Fibroblast of villous mesenchyme (primary cell): ENCODE measurements at places on chromosomes 5 and 9. TPM values are rescaled to one million over a fixed set of nuclear protein-coding genes. Genes with fewer than 3 reads are reported as not detected.
A peak's percentile ranks its signal among the peaks of the same experiment; 100 is the strongest.

DNA sequence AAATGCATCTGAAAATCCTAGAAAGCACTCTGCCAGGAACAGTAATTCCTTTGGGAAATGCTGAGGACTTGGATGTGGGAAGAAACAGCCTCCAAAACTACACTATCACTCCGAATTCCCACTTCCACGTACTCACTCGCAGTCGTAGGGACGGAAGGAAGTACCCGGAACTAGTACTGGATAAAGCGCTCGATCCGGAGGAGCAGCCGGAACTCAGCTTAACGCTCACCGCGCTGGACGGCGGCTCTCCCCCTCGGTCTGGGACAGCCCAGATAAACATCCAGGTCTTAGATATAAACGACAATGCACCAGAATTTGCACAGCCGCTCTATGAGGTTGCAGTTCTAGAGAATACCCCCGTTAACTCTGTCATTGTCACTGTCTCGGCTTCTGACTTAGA lies 786 bp downstream of the PCDHB3 start:
- no peak for DNase-seq

FYB1 gene
- not detected in 2 replicates for total RNA-seq

- DNase-seq, result peak; percentile 100
Observed at GRCh38 chr5:17190242-17190778, 27.1 kb upstream of the BASP1 start.

DNA sequence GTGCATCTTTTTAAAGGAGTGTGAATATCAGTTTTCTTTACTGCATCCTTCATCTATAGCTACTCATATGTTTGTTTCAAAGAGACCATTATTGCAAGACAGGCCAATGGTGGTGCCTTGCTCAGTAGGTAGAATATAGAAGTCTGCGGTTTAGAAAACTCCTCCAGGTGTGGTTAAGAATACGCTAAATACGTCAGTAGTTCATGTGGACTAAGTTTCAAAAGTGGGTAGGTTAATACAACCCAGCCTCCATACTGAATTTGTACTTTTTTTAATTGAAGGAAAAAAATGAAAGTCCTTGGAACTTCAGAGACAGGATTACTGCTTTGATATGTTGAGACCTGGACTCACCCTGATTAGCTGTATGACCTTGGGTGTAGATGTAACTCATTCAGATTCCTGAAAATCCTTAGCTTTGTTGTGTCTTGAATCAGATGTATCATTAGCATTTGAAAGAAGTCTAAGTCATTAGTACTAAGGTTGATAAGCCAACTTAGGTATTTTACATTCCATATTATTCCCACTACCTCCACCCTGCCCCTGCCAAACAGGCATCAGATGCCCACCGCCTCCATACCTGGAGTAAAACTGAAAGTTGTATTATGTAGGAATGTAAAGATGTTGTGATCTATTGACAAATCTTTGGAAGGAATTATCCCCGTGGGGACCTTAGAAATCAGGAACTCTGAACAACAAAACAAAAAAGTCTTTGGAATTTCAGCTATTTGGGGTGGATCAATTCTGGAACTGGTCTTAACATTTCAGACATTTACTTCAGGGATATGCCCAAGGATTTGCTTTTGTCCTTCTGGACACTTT lies 6.1 kb downstream of the BASP1 start:
- DNase-seq, result no peak

DNA sequence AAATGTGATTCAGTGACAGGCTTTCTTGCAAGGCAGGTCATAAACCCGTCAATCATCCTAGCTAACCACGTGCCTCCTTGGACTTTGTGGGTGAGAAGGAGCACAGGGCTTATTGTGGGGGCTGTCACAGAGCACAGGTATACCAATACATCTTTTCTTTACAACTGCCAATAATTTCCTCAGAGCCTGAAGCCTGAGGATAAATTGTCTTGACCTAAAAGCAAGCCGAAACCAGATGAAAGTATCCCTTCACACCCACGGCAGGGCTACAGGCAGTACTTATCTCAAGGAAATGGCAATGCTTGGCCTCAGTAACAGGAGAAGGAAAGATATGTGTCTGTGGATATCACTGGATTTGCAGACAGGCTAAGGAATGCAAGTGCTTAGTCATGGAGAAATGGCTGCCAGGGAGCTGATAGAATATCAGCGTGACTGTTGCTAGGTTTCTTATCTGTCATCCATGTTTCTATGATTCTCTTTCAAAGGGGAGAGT lies 90.3 kb upstream of the ZNF366 start:
- DNase-seq, result peak; percentile 94

DNA sequence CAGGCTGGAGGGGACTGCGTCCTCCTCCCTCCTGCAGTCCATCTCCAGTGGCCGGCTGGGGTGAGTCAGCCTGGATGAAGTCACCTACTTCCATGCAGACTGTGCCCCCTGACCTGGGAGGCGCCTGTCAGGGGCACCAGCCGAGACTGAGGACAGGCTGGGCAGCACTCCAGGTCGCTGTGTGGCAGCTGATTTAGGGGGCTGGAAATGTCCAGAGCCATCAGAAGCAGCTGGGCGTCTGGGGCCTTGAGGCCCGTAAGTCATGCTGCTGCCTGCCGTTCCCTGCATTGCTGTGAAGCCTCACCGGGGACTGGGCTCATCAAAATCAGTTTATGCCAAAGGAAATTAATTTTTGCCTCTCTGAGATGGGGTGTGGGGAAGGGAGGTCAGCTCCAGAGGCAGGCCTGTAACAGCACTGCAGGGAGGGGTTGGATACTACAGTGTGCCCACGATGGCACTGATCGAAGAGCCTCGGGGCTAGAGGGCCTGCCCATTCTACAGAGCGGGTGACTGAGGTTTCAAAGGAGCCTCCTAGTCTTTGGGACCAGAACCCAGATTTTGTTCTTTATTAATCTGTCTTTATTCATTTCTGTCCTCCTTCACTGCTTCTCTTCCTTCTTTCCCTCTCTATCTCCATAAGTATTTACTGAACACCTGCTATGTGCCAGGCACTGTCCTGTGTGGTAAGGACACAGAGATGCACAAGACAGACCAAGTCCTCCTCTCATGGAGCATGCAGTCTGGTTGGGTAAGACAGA lies 70.4 kb upstream of the PSD2 start:
- peak; percentile 89 for DNase-seq

DNA sequence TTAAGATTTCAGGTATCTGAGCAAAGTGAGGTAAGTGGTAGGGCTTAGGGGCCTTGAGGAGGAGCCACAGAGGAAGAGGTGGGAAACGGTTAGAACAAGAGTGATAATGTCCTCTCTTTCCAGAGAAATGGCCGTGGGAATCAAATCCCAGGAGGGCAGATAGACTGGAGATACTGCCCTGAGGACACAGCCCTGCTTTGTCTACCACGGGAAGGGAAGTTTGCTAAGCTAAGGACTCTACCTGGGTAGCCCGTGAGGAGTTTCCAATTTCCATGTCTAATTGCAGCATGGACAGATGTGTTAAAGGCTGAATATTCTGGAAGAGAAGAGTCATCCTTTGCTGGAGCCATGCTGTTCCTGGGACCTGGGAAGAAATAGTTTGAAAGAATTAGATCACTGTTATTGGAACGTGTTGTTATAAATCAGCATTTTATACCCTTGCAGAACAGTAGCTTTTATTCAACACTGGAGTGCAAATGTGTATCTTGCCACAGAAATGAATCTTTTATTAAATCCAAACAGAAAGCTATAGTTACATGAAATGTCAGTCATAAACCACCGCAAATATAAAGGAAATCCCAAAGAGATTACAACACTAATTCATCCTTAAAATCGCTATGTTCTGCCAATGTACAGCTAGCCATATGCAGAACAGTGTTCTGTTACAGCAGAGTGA lies 133.2 kb upstream of the LHFPL2 start:
- DNase-seq, result no peak

GRCh38 chr5:160377651-160378050 lies 7.2 kb upstream of the C1QTNF2 start:
- DNase-seq, result no peak

CERT1 gene
- total RNA-seq, result 22.2 and 27.2 TPM in 2 replicates

OR1J2 gene
- 0.32 and 0.43 TPM in 2 replicates for total RNA-seq

AFAP1L1 gene
- 10.8 and 11.9 TPM in 2 replicates for total RNA-seq

- peak; percentile 28 for DNase-seq
Observed at GRCh38 chr9:127397646-127398274, 791 bp downstream of the SLC2A8 start.

- DNase-seq, result no peak
Observed at GRCh38 chr9:68653141-68653595, 51.9 kb upstream of the PIP5K1B start.

GRCh38 chr5:135429301-135430134 lies 17.6 kb downstream of the DCANP1 start:
- DNase-seq, result peak; percentile 84

- DNase-seq, result peak; percentile 88
Observed at GRCh38 chr9:88776717-88777497, 214.4 kb upstream of the S1PR3 start.

ST8SIA4 gene
- total RNA-seq, result 3.5 and 4.8 TPM in 2 replicates

GRCh38 chr5:133262690-133263089 lies 210.9 kb downstream of the HSPA4 start:
- no peak for DNase-seq

GRCh38 chr5:5005353-5005752 lies 134.8 kb upstream of the ADAMTS16 start:
- no peak for DNase-seq

DNA sequence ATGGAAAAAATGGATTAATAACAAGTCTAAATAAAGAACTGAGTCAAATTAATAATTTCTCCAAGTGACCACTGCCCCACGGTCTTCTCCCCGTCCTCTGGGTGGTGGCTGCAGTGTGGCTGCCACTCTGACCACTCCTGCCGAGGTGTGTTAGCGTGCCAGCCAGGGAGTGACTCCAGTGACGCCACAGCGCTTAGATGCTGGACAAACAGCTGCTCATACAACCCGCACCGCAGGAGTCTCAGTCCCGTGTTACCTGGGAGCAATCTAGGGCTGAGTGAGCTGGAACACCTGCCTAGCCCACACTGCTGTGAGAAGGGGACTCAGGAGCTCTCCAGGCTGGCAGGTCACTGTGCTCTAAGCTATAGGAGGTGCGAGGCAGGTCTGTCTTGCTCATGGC lies 10.2 kb downstream of the MAPK9 start:
- DNase-seq, result no peak

WDR31 gene
- 0.32 and 0.86 TPM in 2 replicates for total RNA-seq

DNA sequence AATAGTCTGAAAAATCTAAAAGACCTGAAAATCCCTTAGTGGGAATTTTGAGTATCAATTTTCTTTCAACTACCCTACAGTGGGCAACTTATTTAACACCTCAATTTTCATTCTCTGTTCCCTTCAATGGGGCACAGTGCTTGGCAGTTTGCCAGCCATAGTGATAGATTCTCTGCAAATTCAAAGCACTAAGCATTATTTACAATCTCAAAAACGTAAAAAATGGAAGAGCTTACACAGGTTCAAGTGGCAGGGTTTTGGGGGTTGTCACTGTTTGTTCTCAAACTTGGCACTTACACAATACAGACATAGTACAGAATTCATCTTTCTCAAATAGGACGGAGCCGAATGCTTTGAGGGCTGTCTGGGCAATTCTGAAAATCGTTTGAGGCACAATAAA lies 515.0 kb downstream of the EFNA5 start:
- DNase-seq, result no peak

- peak; percentile 93 for DNase-seq
Observed at GRCh38 chr5:57411982-57412381, 70.6 kb downstream of the ACTBL2 start.

IFNE gene
- 1.7 and 2.3 TPM in 2 replicates for total RNA-seq

ORM1 gene
- total RNA-seq, result not detected in 2 replicates

DNA sequence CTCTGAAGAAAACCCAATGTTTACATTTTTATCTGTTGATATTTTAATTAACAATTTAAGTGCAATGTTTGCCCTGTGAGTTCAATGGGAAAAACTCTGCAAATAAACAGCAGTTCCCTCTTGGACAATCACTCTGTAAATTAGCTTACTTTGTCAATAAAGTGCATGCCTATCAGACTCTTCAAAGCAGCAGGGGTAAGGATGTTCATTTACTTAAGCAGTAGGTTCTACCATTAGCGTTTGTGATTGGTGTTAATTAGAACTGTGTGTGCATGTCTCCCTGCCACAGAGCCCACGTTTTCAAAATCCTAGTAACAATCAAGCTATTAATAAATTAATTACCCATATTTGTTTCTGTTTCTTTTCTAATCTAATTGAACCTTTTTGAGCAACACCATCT lies 1921.6 kb upstream of the WWC1 start:
- DNase-seq, result no peak

GRCh38 chr9:6086006-6086655 lies 70.7 kb upstream of the RANBP6 start:
- no peak for DNase-seq

DNA sequence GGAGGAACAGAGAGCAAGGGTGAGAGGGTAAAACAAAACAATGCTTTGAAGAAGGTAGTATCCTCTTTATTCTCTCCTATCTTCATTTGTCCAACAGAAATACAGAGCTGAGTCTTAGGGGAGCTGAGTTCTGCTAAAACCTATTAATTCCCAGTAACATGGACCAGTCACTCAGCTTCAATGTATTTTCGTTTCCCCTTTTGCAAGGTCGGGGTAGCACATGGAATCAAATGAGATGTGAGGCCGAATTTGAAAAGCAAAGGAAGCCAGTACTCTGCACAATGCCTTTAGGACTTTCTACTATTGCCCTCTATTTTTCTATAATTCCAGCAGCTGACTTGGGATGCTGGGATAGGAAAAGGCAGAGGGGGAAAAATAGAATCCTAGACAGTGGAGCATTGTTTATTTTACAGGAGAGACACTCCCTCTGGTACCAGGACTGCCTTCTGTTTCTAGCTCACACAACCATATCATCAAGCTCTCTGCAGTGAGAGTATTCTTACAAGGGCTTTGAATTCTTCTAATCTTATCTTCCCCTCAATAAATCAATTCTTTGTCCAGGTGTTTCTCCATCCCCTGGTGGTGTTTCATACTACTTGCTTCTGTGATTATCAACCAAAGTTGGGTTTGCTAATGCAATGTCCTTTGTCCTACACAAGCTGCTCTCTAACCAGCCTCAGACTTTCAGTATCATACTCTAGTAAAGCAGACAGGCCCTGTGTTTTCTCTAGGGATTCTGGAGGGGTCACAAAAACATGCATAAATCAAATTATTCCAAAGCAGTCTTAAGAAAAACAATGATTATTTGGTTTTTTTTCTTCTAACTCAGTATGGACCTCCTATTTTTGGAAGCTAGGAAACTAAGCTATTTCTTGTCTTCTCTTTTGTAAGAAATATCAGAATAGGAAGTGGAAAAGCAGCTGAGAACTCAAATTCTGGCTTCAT lies 341.5 kb downstream of the OSTF1 start:
- no peak for DNase-seq

GRCh38 chr9:20987521-20987920 lies 43.9 kb downstream of the HACD4 start:
- DNase-seq, result no peak

DNA sequence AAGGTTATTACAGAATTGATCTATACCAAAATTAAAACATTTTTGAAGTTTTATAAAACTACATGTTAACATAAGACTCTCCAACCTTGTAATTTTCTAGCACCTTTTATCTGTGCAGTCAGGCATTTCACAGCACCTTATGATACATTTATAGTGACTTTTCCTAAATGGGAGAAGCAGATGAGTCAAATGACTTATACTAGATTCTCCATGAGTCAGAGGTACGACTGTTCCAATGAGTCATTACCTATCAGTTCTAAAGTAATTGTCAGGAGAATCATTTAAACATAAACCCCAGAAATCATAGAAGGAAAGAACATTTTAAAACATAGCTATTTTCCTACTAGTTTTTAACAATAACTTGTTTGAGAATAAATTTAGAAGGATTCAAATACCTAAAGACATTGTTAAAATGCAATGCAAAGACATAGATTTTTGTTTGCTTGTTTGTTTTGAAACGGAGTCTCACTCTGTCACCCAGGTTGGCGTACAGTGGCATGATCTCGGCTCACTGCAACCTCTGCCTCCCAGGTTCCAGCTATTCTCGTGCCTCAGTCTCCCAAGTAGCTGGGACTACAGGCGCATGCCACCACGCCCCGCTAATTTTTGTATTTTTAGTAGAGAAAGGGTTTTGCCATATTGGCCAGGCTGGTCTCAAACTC lies 34.7 kb upstream of the DMXL1 start:
- DNase-seq, result peak; percentile 44
